ENCODE measurements at places on chromosomes 16 and 17.

- no peak for DNase-seq
These were observed 102.2 kb upstream of the SDK2 start for GRCh38 chr17:73746314-73747073.

DNA sequence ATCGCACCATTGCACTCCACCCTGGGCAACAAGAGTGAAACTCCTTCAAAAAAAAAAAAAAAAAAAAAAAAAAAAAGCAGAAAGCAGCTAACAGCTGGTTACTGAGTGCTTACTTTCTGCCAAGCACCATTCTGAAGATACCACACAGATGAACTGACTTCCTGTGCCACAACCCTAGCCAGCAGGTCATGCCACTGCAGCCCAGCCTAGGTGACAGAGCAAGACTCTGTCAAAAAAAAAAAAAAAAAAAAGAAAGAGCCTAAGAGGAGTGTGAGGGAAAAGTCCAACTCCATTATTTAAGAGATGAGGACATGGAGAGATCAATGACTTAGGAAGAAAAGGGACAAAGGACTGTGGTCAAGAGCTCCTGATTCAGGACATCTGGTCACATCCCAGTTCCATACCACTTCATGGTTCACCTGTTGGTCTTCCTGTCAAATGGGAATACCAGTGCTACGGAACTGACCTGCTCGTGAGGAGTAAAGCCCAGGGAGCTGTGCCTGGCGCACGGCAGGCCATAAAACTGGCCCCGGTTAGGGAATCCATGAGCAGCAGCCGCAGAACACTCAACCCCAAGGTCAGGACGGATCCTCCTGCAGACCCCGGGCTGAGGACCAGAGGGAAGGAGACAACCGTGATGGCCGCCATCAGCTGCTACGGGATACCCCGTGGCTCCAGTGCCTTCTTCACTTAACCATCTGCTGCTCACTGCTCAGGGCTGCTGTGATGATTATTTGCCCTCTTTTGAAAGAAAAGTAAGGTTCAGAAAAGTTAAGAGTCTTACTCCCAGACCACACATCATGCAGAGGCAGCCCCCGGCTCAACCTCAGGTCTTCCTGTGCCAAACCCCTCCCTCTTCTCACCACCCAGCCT lies 950 bp downstream of the KLHDC4 start:
- no peak for DNase-seq

DNA sequence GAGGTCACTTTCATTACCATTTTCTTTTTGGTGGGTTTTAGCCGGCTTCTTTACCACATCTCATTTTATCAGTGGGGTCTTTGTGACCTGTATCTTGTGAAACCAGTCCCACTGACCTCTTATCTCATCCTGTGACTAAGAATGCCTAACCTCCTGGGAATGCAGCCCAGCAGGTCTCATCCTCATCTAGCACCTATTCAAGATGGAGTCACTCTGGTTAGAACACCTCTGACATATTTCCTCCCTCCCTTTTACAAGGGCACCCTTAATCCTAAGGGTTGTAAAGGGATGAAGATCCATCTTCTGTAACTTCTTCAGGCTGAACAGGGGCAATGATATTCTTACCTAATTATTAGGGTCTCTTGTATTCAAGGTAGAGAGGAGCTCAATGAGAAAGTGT lies 107.9 kb upstream of the HAS3 start:
- DNase-seq: no peak

DNA sequence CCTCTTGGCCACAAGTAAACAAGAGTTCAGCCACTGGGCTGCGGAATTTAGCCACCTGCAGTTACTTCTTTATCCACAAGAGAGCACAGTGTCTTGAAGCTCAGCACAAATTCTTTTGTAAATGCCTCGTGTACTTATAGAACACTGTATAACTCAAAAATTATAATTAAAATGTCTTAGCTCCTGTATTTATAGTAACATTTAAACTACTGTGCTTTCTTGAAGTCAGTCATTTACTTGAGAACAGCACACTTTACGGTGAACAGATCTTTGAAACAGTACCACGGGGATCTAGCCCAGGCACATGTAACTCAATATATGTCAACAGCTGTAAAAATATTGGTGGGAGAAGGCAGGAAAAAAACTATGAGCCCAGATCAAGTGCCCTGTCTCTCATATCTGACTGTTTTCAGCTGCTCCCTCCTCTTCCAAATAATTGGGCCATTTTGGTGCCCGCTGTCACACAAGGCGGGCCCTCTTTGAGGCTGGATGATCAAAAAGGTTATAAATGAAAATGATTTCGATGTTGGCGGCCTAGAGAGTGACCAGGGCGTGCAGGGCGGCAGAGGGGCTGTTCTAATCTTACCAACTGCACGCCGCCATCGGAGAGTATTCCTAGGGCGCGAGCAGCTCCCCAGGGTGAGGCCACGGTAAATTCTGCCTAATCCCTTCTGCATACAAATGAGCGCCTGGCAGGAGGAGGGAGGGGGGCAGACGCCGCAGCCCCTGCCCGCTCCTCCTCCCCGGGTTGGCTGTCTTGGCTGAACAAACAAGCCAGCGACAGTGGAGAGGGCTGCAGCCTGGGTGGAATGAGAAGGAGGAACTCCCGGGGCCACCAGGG lies 183.2 kb downstream of the C16orf78 start:
- DNase-seq: peak; percentile 47

- no peak for DNase-seq
These were observed 22.7 kb downstream of the LIG3 start for GRCh38 chr17:35002876-35003551.
